Thoracic aorta (tissue), 2 donors: ENCODE measurements at places on chromosomes 4 and X.

GRCh38 chrX:114800719-114801118, 216.7 kb downstream of the IL13RA2 start:
- no peak for DNase-seq

DNA sequence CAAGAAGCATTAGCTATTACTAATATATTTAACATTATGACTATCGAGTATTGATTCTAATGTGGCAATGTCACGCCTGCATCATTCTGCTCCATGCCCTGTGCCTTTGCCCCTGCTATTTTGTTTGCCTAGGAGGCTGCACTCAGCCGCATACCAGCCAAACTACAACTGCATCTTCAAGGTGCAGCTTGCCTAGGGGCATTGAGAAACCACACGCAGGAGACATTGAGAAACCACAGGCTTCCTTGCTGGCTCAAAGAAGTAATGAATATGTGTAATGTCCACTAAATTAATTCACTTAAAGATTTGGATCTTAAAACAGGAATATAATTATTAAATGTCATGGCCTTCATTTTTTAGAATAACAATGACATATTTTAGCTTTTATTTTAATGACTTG, 683.6 kb upstream of the TENM3 start:
- no peak for DNase-seq

DNA sequence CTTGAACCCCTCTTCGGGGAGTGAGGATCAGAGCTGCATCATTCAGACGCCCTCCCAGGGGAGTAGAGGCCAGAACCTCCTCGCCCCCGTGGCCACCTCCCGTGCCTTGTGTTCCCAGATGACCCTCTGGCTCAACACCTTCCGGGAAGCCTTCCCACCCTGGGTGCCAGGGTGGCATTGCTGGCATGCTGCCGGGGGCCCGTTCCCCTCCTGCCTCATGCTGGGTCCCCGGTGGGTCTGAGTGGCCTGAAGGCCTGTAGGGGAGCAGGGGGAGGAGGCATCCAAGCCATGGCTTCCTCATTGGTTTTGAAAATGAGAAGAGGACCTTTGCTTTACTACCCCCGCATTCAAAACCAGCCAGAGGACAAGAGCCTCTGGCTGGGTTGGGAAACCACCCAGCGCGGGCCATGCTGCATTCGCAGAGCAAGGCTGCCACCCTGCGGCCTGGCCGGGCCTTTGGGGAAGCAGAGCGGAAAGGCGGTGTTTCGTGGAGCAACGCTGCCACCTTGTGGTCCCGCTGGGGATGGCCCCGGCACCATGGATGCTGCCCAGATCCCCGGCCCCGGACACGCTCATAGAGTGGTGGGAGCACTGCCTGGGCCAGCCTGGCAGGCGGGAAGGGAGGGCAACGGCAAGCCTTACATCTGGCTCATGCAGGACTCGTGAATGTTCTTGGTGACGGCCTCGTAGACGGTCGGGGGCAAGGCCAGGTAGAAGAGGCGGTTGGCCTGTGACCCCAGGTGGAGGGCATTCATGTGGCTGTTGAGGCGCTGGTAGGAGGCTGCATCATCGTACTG, 11.9 kb downstream of the G6PD start:
- DNase-seq: no peak

DNA sequence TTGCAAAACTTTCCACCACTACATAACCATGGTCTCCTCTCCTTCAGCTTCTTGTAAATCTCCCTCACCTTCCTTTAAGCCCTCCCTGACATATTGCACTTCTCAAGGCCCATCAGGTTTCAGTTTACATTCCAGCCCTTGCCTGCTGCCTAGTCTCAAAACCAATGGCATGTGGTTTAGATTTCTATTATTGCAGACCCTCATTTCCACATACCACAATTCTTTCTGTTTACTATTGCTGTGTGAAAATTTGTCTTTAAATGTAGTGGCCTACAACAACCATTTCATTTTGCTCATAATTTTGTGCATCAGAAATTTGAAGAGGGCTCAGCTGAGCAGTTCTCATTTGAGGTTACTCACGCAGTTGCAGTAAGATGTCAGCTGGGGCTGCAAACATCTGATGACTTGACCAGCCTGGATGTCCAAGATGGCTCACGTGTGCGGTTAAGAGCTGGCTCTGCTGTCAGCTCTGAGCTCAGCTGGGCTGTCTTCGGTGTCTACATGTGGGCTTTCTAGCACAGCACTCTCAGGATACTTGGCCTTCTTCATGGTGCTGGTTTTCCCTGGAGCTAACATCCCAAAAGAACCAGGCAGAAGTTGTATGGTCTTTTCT, 29.9 kb upstream of the SOD3 start:
- DNase-seq: no peak

DNA sequence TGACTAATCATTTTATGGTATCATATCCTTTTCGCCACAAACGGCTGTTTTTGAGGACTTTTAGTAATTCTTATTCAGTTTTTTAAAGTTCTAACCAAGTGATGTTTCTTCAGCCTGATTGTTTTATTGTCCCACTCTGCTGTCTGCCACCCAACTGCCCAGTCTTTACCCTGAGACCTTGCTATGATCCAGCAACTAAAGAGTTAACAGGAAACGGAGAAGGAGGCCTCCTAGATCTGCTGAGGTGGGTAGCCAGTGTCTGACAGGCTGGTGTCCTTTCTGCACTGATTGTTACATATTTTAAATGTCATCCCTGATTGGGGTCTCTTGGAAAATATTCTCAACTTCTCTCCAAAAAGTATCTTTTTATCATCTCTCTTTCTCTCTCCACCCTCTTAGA, 7.9 kb upstream of the TMEM150C start:
- no peak for DNase-seq
